ENCODE measurements at places on chromosomes 5 and 9. TPM values are rescaled to one million over a fixed set of nuclear protein-coding genes. Genes with fewer than 3 reads are reported as not detected.

GRCh38 chr5:110900829-110901228 lies 162.0 kb downstream of the SLC25A46 start:
- no peak for DNase-seq

GRCh38 chr9:88198341-88198807 lies 60.1 kb upstream of the SPATA31C2 start:
- DNase-seq, result no peak

GRCh38 chr9:106326493-106326892 lies 536.5 kb upstream of the ZNF462 start:
- no peak for DNase-seq

DNA sequence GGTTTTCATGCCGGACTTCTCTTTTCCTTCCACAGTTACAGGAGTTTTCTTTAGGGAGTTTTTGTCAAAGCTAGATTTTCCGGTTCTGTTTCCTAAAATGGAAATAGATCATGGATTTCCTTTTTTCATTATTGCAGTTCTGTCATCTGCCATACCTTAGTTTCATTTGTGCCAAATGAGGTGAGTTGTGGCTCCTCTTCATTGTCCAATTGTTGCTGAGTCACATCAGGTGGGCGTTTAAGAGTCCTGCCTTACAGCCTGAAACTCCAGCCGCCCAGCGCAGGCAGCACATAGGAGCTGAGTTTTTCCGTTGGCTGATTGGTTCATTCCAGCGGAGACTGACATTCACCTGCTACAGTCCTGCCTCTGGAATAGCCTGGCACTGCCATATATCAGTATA lies 14.1 kb downstream of the SLC25A25 start:
- no peak for DNase-seq

GRCh38 chr9:81595887-81596543 lies 93.3 kb downstream of the TLE1 start:
- DNase-seq, result no peak

GRCh38 chr5:1787472-1788047 lies 12.1 kb downstream of the MRPL36 start:
- no peak for DNase-seq

DNA sequence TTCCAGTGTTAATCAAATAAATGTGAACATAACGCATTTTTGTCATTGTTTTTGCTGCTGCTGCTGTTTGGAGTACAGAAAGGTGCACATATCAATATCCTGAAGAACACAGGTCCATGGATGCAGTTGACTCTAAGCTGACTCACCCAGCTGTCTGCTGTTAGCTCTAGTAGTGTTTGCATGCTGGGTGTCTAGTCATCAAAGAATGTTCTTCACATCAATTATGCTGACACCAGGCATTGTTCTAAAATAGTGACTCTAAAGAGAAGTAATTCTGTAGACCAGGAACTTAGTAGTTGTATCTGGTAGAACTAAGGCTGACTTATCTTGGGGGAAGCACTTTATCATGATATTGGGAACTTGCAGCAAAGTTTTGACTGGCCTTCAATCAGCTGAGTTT lies 55.7 kb upstream of the DPYSL3 start:
- DNase-seq, result no peak

The GLRA1 gene
- not detected for total RNA-seq

The PFN3 gene
- total RNA-seq, result not detected
